ENCODE measurements at places on chromosomes 12 and 14.

- DNase-seq: no peak
Observed at GRCh38 chr14:61535458-61535857, 159.9 kb upstream of the HIF1A start.

DNA sequence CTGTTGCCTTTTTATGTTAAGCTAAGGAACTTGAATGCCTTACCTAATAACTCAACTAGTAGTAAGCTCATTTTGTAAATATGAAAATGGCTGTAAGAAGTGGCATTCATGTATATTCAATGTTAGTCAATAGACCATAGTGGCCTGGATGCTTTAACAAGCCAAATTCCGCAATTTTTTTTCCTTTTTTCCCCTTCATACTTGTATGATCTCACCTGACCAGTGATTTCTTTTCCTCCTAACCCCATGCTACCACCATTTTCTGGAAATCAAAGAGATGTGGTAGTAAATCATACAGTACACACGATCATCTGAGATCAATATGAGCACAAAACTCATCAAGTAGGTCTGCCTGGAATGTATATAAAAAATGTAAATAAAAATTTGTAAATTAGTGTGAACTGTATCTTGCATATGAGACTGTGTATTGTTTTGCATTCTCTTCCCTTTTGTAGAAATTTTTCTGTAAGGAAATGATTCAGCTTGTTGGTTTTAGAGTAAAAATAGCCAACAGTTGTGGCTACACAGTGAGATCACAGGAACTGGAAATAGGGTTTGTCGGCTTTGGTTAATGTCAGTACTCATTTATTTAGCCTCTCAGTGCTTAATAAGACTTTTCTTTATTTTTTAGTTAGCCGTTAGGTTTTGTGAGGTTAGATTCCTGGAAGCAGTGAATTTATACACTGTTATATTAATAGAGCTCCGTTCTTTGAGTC lies 62.5 kb downstream of the ETNK1 start:
- DNase-seq: no peak

- no peak for DNase-seq
Observed at GRCh38 chr12:10136637-10137205, 6.7 kb upstream of the CLEC7A start.

GRCh38 chr14:32472512-32473463 lies 143.7 kb downstream of the AKAP6 start:
- DNase-seq: no peak

- no peak for DNase-seq
Observed at GRCh38 chr14:102103062-102103695, 16.3 kb upstream of the HSP90AA1 start.

GRCh38 chr14:45641541-45641940 lies 388.5 kb upstream of the MIS18BP1 start:
- no peak for DNase-seq

DNA sequence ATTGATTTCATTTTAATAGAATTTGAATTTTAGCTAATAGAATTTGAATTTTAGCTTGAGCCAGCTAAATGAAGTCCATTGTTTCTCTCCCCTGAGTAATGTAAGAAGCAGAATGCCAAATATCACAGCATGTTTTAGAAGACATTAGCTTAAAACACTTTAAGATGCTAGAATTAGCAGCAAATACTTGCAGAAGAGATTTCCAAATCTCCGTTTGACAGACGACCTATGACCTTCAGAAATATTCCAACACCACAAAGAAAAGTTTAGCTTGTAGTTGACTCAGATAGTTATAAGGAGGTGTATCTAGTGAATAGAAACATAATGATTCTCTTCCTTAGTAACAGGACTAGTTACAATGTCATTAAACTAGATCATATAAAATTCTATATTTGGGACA lies 51.7 kb upstream of the MYF6 start:
- no peak for DNase-seq

- no peak for DNase-seq
Observed at GRCh38 chr12:103964805-103965204, 867 bp upstream of the TDG start.

- DNase-seq: no peak
Observed at GRCh38 chr12:54975875-54976274, 8.7 kb downstream of the TESPA1 start.

- no peak for DNase-seq
Observed at GRCh38 chr12:90153827-90154226, 445.2 kb upstream of the ATP2B1 start.

GRCh38 chr12:7083125-7083524 lies 9.1 kb downstream of the C1R start:
- no peak for DNase-seq

GRCh38 chr12:62808166-62808879 lies 126.6 kb downstream of the PPM1H start:
- peak; percentile 21 for DNase-seq

DNA sequence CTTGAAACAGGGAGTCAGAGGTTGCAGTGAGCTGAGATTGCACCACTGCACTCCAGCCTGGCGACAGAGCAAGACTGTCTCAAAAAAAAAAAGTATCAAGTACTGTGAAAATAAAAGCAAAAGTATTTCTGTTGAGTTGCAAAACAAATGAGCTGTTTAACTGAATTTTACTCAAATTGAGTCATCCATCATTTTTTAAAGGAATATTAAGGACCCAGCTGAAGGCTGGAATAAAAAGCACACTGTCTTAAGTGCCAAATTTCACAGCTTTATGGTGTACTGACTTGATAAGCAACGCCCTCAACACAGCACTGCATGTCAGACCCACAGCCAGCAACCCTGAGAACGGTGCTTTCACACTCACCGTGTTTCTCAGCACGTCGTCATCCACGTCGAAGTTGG lies 57.9 kb downstream of the AMN start:
- DNase-seq: no peak

- DNase-seq: peak; percentile 98
Observed at GRCh38 chr12:46372544-46373300, at the start of gene SLC38A2. Gene SLC38A2, minus strand, starts transcription at chr12:46372773. Its CDS starts 1,480 bp downstream, at chr12:46371293.

- no peak for DNase-seq
Observed at GRCh38 chr12:123171967-123172366, 21.1 kb upstream of the PITPNM2 start.

GRCh38 chr14:76718306-76719040 lies 42.8 kb upstream of the VASH1 start:
- no peak for DNase-seq

GRCh38 chr14:90475298-90475697 lies 78.5 kb downstream of the CALM1 start:
- no peak for DNase-seq

DNA sequence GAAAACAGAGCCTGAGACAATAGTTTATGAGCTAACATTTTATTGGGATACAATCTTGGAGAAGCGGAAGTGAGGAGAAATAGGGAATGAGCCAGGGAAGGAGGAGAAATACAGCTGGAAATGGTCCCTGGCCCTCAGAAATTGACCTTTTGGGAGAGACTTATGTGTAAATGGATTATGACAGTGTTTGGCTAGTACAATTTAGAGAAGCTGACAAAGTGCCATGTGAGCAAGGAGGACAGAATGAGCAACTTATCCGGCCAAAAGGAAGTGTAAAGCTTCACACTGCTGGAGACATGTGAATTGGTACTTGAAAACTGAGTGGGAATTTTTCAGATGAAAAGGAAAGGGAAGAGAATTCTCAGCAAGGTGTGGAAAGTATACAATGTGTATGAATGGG lies 2.9 kb downstream of the GLIPR1 start:
- no peak for DNase-seq

DNA sequence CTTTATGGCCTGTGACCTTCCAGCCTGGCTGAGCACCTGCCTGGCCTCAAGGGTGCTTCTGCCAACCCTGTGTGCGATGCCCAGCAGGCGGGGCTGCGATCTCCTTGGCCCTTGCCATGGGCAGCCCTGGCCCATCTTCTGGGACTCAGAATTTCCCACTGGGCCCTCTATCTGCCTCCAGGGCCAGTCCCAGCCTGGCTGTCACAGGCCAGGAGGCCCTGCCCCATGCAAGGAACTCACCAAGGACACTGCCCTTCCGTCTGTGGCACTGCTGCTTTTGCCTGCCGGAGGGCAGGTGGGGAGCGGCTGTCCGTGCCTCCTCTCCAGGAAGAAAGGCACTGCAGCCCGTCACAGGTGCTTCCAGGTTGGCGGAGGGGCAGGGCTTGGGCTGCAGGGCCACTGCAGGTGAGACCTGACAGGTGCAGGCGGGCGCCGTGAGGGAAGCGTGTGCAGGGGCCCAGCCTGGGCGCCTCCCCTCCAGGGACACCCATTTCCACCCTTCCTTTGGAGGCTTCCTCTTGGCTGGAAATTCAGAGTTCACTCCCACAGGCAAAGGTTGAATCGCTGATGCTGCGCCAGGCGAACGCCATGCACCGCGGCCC lies 177.8 kb downstream of the KIF26A start:
- DNase-seq: no peak

DNA sequence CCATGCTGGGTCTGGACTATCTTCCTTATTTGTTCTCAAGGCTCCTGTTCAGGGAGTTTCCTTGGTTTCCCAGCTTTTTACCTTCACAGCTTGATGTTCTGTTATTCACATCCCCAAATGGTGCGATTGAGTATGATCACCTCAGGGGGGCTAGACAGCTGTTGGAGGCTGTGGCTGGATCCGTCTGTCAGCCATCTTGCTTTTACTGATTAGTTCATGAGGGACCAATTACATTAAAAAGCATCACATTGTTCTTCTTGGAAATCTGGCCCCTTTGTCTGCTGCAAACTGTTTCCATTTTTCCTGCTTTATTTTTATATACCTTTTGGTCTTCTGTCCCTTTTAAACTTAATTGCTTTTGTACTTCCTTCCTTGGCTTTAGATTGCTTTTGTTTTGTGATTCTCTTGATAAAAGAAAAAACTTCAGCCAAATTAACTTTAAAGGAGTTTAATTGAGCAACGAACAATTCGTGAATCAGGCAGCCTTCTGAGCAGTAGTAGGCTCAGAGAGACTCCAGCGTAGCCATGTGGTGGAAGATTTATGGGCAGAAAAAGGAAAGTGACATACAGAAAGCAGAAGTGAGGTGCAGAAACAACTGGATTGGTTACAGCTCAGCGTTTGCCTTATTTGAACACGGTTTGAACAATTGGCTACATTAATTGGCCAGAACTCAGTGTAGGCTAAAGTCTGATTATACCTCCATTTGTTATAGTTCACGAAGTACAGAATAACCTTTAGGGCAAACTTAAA lies 208.7 kb downstream of the AEBP2 start:
- no peak for DNase-seq

DNA sequence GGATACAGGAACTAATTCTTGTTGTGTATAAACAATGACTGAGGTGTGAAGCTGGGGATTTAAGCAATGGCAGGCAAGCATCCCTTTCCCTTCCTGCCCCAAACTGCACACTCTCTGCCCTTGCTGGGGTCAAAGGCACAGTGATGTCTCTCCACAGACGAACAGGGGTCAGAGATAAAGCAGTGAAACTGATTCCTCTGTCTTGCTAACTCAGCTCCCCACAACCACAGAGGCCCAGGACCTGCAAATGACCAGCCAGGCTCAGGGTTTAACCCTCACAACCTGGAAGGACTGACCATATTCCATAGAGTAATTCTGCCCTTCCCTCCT lies 67.2 kb downstream of the CCDC88C start:
- no peak for DNase-seq

- DNase-seq: no peak
Observed at GRCh38 chr12:57254506-57255280, 3.7 kb upstream of the STAC3 start.

DNA sequence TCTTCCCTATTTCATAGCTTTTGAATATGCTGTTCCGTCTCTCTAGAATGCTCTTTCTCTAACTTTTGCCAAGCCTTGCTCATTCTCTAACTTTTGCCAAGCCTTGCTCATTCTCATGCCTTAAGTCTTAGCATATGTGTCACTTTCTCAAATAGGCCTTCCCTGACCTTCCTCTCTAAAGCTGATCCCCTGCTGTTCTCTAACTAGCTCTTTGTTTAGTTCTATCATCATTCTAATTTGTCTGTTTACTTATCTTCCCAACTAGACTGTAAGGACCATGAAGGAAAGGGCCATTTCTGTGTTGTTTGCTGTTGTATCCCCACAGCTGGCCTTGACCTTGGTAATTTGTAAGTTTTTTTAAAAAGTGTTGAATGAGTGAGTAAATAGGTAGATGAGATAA lies 71.1 kb downstream of the ZNF641 start:
- no peak for DNase-seq

- no peak for DNase-seq
Observed at GRCh38 chr14:51707327-51707726, 55.6 kb downstream of the FRMD6 start.

GRCh38 chr12:13067322-13067721 lies 23.1 kb downstream of the FAM234B start:
- no peak for DNase-seq

- DNase-seq: no peak
Observed at GRCh38 chr14:61622051-61622450, 73.3 kb upstream of the HIF1A start.

- DNase-seq: no peak
Observed at GRCh38 chr14:67784244-67784823, 32.1 kb downstream of the ZFYVE26 start.

GRCh38 chr14:29858299-29858698 lies 69.3 kb downstream of the PRKD1 start:
- DNase-seq: no peak

- no peak for DNase-seq
Observed at GRCh38 chr14:102315121-102315520, 4.4 kb upstream of the ZNF839 start.

DNA sequence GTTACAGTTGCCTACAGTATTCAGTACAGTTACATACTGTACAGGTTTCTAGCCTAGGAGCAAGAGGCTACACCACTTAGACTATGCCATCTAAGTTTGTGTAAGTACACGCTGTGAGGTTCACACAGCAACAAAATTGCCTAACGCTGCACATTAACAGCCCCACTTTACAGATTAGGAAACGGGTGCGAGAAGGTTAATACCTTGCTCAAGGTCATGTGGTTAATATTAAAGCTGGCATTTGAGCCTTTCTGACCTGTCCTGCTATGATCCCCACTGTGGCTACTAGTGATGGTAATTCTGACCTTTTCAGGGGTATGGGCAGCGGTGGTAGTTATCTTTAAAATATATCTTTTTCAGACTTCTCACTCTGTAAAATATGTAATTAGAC lies 20.9 kb downstream of the ACVR1B start:
- DNase-seq: no peak

GRCh38 chr14:73237219-73237785 lies at the start of gene PAPLN:
Gene PAPLN, plus strand, starts transcription at chr14:73237506. Its CDS starts 2,273 bp downstream, at chr14:73239779.
- DNase-seq: no peak

DNA sequence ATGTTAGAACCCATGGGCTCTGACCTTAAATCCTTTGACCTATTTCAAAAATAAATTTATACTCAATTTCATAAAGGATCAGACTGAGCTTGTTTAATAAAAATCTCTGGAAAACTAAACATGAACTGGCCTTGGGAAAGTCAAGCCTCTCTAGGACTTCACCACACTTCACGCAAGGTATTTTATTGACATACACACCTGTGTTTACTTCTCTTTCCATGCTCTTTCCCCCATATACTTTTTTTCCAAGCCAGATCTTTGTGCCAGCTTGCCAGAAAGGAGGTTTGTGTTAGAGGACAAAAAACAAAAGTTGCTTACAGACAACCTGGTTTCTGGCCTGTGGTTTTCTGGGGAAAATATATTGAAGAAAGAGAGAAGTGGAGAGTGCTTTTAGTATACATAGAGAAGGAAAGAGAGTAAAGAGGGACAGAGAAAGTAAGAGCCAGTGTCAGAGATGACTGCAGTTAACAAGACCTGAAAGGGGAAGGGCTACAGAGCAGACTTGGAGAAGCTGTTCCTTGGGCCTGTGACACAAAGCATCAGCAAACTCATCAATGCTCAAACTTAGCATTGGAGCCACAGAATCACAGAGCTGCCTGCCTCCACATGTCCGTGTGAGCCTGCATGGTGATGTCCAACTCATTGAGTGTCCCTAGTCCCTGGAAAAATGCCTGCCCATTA lies 77.3 kb upstream of the TMTC2 start:
- DNase-seq: no peak

GRCh38 chr14:85391892-85392291 lies 138.1 kb upstream of the FLRT2 start:
- DNase-seq: no peak

- peak; percentile 29 for DNase-seq
Observed at GRCh38 chr14:74913986-74914573, 9.0 kb downstream of the RPS6KL1 start.
